ENCODE measurements at places on chromosomes 3 and 15. TPM values are rescaled to one million over a fixed set of nuclear protein-coding genes. Genes with fewer than 3 reads are reported as not detected.
A peak's percentile ranks its signal among the peaks of the same experiment; 100 is the strongest.

Gene SI
- not detected for total RNA-seq

Gene DAZL
- not detected for total RNA-seq

Gene CHST14
- total RNA-seq = 16.0 TPM

Gene MOBP
- total RNA-seq = not detected

GRCh38 chr15:96416218-96416933 lies 85.9 kb downstream of the NR2F2 start:
- H3K27ac ChIP-seq = no peak overlapping the region
- no peak for DNase-seq
- no peaks in the 10 kb centered on the region for H3K36me3 ChIP-seq

GRCh38 chr3:175082631-175083030 lies 223.5 kb downstream of the NAALADL2 start:
- H3K36me3 ChIP-seq = no peaks in the 10 kb centered on the region
- peak; percentile 49 for DNase-seq
- H3K4me1 ChIP-seq = peaks cover 2% of the 10 kb centered on the region
- H3K4me3 ChIP-seq = no peak overlapping the region

DNA sequence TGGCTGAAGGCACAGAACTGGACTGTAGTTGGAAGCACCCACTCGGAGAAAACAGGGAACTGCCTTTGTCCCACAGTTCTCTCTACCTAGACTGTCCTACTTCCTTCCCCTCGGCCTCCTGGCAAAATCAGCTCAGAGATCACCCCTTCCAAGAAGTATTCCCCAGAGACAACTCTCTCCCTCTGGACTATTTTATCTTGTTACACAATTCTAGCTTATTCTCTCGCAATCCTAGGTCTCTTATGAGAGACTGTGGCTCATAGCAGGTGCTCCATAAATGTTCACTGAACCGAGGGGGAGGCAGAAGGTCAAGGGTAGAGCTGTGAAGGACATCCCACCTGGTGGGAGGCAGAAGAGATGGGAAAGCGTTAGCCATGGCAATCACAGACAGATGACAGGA lies 10.6 kb downstream of the HEG1 start:
- H3K4me3 ChIP-seq = no peak overlapping the region
- H3K4me1 ChIP-seq = peaks cover 44% of the 10 kb centered on the region
- H3K36me3 ChIP-seq = peaks cover 8% of the 10 kb centered on the region
- no peak overlapping the region for H3K27ac ChIP-seq

- H3K36me3 ChIP-seq = no peaks in the 10 kb centered on the region
- H3K27ac ChIP-seq = no peak overlapping the region
- no peaks in the 10 kb centered on the region for H3K4me1 ChIP-seq
- H3K27me3 ChIP-seq = no peaks in the 10 kb centered on the region
- DNase-seq = no peak
These were observed 11.6 kb upstream of the DPH6 start for GRCh38 chr15:35557544-35557943.

DNA sequence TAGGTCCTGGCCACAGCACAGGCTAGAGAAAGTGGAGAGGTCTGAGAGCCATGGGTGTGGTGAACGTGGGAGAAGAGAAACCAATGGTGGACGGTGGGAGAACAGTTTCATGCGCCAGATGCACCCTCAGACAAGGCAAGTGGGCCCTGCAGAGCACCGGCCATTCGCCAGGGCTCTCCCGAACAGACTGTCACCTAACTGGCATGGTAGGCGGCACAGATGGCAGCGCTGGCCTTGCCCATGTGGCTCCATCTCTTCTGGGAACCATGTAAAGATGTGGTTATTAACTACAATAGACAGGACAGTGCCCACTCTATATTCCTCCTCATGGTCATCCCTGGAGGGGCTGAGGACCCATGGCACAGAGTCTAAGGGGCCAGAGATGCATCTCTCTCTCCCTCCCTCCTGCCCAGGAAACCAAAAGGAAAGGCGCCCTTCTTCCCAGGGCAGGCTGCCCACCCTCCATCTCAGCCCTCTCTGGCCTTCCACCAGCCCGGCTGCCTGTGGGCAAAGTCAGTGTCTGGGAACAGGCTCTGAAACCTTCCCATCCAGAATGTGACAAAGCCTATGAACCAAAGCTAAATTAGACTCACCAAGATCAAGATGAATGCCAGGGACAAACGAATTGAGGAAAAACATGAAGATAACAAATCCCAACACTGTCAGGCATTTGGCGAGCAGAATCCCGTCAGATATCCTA lies 147.8 kb downstream of the OCA2 start:
- peaks cover 3% of the 10 kb centered on the region for H3K36me3 ChIP-seq
- H3K4me1 ChIP-seq = no peaks in the 10 kb centered on the region
